ENCODE measurements at places on chromosomes 13 and 19.

DNA sequence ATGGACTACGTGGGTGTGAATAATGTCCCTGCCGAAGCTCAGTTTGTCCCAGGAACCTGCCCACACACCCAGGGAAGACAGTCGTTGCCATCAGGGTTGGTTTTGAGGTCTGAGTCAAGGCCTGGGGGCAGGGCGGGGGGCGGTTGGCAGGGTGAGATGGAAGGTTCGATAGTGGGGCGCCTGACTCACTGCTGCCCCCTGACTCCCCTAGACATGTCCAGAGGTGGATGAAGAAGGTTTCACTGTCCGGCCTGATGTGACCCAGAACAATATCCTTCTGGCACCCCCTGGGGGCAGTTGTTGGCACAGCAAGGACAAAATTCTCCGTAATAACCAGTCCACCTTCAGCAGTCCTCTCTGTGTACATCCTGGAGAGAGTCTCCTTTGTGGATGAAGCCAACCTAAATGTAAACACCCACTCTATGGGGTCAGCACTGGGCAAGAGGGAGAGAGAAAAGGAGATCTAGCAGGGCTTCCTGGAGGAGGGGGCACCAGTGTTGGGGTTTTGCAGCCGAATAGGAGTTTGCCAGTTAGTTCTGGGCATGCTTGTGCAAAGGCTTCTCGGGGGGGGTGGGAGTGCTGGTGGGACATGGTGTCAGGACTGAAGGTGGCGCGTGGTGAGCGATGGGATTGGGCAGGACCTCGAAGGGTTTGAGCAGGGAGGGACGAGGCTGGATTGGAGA is 19.6 kb upstream of the B3GNT3 start:
- no peak for DNase-seq

GRCh38 chr13:106569233-106570095 is 1.5 kb upstream of the ARGLU1 start:
- DNase-seq: no peak

DNA sequence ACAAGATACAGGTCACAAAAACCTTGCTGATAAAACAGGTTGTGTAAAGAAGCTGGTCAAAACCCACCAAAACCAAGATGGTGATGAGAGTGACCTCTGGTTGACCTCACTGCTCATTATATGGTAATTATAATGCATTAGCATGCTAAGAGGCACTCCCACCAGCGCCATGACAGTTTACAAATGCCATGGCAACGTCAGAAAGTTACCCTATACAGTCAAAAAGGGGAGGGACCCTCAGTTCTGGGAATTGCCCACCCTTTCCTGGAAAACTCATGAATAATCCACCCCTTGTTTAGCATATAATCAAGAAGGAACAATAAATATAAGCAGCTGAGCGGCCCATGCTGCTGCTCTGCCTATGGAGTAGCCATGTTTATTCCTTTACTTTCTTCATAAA is 434.1 kb downstream of the ZNF536 start:
- no peak for DNase-seq

GRCh38 chr13:44359983-44360375 is 13.6 kb upstream of the SERP2 start:
- DNase-seq: no peak

DNA sequence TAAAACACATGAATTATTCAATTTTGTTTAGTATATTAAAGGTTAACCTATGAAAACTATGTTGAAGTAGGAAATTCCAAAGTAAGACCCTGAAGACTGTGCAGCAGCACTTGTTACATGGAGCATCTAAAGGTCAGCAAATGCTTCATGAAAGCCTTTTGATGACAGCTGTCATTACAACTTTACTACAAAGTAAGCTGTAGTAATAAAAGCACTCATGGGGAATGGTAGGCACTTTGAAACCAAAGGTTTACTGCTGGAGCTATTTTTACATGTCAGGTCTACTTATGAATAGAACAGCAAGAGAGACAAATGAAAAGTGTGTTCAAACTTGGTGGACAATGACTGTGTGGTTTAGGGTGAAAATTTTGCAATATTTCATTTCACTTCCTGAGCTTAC is 672.5 kb upstream of the PCDH20 start:
- DNase-seq: no peak

- DNase-seq: no peak
These were observed 8.9 kb downstream of the CCDC97 start for GRCh38 chr19:41318696-41319499.

DNA sequence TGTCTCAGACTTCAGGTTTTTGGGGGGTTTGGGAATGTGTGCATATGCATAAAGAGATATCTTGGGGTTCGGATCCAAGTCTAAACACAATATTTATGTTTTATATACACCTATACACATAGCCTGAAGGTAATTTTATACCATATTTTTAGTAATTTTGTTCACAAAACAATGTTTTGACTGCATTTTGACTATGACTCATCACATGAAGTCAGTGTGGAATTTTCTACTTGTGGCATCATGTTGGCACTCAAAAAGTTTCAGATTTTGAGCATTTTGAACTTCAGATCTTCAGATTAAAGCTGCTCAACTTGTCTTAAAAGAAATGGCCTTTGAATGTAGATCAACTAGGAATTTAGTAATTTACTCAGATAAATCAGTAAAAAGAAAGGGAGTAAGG is 712.9 kb upstream of the GPC6 start:
- DNase-seq: no peak

DNA sequence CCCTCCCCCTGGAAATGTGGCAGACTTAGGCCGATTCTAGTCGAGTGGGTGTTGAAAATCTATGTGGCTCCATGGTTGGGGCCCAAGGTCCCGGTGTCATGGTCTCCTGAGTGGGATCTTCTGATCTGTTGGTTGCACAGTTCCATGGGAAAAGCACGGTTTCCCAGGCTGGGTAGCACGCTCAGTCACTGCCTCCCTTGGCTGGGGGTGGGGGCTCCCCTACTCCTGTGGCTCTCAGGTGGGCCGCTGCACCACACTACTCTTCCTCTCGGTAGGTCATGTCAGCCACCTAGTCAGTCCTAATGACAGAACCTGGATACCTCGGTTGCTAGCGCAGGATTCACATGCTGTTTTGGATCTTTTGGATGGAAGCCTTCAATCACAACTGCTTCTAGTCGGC is 247.0 kb downstream of the SPRY2 start:
- no peak for DNase-seq

DNA sequence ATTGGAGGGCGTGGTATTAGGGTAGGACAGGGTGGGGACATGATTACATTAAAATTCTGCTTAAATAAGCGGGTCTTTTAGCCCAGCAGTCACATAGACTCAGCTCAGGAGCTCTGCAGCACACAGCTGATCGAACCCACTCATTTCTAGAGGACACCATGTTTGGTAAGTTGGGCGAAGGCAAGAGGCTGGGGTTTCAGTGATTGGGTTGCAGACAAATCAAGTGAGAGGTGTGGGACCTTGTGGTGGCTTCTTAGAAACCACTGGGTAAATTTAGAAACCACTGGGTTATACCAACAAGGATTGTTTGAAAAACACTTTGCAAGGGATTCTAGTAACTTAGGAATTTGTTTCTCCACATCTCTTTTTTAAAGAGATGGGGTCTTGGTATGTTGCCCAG is at the start of gene LEUTX:
LEUTX (plus strand) TSS at position 92 of the 400 bp plus-strand sequence; CDS start at position 159, 67 bp downstream.
- no peak for DNase-seq

DNA sequence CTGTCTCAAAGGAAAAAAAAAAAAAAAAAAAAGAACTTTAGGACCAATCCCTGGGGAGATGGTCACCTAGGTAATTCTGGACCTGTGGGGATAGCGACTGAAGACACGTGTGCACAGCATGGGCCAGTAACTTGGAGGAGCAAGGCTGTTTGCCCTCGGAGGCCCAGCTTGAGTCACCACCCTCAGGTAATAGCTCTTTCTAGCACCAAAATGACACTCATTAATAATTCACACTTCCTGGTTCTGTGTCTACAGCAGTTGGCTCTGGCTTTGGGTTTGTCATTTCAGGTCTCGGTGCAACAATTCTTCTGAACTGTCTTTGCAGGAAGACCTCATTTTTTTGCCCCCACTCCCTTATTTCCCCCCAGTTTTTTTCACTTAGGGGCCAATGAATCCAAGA is 3.9 kb upstream of the ATP11A start:
- DNase-seq: no peak

DNA sequence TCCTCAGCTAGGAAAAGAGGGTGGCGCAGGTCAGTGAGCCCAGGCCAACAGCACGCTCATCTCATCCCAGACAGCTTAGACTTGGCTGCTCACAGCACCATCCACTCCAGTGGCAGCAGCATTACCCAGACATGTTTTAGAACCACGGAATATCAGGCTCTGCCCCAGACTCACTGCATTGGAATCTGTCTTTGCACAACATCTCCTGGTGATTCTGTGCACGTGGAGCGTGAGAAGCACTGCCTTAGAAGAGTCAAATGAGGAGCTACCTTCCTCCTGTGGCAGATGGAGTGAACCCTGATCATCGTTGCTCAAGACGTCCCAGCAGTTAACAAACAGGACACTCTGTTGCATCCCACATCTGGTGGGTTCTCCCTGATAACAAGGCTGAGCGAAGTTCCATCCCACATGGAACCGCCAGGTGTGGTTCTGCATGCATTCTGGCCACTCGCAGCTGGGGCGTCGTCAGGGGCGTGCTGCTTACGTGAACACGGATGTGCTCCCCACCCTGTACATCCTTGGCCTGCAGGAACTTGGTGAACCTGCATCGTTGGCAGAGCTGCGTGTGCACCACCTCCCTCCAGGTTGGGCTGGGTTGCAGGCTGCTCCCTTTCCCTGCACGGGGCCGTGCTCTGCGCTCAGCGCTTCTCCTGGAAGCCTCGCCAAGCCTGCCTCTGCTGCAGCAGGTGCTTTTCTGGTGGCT is 25.2 kb upstream of the ATP11A start:
- no peak for DNase-seq

DNA sequence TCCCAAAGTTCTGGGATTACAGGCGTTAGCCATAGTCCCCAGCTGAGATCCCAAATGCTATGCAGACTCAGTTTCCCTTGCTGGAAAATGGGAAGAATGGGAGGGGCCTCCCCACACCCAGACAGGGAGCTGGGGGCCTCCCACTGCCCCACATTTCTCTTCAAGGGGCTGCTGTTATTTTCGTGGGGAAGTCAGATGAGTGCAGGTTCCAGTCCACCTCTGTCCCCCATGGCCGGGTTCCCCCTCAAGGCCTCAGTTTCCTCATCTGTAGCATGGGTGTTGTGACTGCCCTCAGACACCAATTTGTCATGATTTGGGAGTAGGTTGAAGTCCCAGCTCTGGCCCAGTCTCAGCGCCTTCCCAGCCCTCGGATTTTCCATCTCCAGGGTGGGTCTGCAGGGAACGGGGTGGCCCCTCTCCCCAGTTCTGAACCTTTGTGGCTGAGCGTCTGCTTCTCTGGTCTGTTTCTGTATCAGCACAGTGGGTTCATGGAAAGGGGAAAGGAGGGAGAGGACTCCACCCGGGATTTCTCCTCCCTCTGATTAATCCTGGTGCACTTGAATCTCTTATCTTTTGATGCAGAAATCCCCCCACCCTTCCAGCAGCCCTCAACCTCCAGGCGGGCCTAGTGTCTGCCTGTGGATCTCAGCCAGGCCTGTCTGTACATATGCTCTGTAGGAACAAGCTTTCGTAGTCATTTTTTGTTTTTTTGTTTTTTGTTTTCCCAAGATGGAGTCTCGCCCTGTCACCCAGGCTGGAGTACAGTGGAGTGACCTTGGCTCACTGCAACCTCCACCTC is 12.2 kb downstream of the NFIC start:
- no peak for DNase-seq

- DNase-seq: no peak
These were observed 232.6 kb upstream of the GPC6 start for GRCh38 chr13:92994056-92994455.

GRCh38 chr19:29712744-29713516 is 2.1 kb downstream of the C19orf12 start:
- DNase-seq: no peak
